ENCODE measurements at places on chromosomes 2 and 18.

- no peak for DNase-seq
Measured at GRCh38 chr18:24051031-24051947, 36.7 kb downstream of the TTC39C start.

GRCh38 chr2:38722271-38723061 lies 28.7 kb downstream of the SRSF7 start:
- DNase-seq, result peak; percentile 53

DNA sequence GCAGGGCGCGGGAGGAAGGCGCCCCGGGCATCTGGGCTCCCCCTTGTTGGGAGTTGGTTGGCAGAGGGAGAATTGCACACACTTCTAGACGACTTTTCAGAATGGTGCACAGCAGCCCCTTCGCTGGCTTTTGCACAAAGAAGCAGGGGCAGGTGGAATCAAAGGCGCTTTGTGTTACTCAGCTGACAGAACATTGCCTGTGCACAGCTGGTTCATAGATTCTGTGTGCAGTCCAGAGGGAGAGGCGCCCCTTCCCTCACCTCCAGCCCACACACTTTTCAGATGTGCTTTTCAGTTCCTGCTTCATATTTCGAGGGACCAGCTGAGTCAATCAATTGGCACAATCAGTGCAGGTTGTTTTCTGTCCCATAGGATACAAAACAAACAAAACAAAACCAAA lies 348.4 kb upstream of the RAB12 start:
- DNase-seq, result no peak

- no peak for DNase-seq
Measured at GRCh38 chr2:64008434-64009009, 10.7 kb downstream of the VPS54 start.

DNA sequence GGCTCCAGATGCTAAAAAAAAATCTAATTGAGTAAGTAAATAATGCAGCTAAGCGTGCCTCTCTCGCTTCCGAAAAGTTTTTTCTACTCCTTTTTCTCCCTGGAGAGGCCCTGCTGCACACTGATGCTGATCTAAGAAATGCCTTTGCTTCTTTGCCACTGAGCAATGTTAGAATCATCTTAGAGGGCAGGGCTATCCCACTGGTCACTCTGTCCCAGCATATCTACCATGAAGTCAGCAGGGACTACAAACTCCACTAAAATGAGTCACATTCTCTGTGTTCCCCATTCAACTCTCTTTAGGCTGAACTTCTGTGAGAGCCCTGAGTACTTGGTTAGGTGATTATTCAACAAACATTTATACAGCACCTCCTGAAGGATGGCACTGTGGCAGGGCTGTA lies 127.6 kb upstream of the LYPD1 start:
- no peak for DNase-seq

- DNase-seq, result no peak
Measured at GRCh38 chr18:10757946-10758345, 232.1 kb downstream of the NAPG start.

DNA sequence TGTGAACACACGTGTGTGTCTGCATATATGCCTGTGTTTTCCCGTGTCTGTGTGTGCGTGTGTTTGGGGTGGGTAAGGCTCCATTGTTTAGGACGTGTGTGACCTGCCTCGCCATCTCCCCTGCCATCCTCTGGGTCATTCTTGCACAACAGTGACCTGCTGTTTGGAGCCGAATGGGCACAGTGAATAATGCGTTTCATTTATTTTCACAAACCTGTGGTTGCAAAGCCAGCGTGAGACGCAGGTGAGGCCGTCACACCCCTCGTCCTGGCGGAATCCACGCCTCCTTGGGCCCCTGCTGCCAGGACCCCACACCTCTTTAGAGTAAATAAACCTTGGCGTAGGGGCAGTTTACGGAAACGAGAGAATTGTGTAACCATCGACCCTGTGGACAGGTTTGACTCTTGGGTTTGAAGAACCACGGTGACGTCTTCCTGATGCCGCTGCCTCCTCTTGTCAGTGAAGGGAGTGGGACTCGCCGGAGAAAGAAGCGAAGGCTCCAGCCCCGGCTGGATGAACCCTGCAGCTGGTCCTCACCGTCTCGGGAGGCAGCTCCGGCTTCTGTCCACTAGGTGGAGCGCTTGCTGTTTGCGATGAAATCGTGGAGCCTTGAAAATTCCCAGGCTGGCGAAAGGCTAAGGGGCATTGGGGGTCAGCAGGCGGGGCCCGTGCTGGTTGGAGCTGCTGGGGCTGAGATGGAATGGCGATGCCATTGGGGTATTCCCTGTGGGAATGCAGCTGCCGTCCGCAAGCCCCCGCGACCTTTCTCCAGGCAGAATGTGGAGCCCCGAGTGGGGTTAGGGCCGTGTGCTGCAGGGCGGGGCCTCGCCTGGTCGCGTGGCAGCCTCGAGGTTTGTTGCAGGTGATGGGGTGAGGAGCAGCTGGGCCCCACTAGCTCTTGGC lies 81.1 kb downstream of the RTP5 start:
- DNase-seq, result peak; percentile 58

DNA sequence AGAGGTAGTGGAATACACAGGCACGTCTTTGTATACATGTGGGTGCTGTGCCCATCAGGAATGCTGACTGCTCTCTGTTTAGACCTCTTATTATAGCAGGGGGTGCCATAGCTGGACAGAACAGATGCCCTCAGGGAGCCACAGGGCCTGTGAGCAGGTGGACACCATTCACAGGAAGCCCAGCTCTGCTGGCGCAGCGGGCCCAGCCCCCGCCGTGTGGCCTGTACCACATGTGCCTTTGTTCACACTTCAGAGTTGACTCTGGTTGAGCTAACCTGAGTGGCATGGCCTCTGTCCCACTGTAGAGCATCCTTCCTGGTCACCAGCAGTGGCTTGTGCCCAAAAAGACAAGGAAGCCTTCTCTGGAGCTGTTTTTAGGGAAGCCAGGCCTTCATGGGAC lies 730.9 kb upstream of the ID2 start:
- no peak for DNase-seq

GRCh38 chr2:11292464-11293255 lies 51.8 kb downstream of the ROCK2 start:
- DNase-seq, result no peak

- DNase-seq, result no peak
Measured at GRCh38 chr2:154704991-154705390, 6.5 kb downstream of the KCNJ3 start.

DNA sequence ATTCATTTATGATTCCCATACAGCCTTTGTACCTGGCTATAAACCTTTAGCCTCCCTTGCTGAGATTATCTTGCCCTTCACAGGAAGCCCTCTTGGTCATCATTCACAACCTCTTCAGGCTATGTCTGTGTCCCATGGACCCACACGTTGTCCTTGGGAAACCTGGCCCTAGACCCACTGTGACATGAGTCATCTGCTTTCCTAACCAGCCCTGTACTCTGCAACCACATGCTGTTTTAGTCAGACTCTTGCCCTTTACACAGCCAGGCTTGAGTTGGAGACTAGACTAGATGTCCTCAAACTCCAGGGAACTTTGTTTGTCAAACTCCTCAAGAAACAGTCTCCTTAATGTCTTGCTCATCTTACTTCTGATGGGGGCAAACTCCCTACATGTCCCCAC lies 229.3 kb upstream of the ZSWIM2 start:
- DNase-seq, result no peak

DNA sequence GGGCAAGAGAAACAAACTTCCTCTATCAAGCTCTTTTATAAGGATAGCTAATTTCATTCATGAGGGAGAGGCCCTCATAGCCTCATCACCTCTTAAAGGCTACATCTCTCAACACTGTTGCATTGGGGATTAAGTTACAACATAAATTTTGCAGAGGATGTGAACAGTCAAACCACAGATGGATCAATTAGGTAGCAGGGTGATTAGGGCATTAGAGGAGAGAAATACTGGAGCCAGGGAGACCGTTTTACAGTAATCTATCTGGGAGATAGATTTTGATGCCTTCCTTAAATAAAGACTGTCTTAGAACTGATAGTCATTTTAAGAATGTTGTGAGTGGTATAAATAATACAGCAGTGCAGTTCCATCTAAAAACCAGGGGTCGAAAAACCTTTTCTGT lies 258.9 kb downstream of the DCC start:
- no peak for DNase-seq

- peak; percentile 60 for DNase-seq
Measured at GRCh38 chr2:74199871-74200305, 1.5 kb downstream of the MTHFD2 start.

DNA sequence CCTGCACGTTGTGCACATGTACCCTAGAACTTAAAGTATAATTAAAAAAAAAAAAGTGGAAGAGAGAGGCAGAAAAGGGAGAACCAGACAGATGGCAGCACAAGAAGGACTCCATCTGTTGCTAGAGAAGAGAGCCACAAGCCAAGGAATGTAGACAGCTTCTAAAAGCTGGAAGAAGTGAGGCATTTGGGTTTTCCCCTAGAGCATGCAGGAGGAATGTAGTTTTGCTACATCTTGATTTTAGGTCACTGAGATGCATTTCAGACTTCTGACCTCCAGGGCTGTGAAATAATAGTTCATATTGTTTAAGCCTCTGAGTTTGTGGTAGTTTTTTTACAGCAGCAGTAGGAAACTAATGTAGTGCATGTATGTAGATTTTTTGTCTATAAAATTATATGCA lies 46.0 kb downstream of the CAVIN2 start:
- no peak for DNase-seq

- no peak for DNase-seq
Measured at GRCh38 chr2:138716183-138716582, 64.0 kb downstream of the NXPH2 start.

- DNase-seq, result no peak
Measured at GRCh38 chr2:60717691-60718090, 38.4 kb upstream of the PAPOLG start.

DNA sequence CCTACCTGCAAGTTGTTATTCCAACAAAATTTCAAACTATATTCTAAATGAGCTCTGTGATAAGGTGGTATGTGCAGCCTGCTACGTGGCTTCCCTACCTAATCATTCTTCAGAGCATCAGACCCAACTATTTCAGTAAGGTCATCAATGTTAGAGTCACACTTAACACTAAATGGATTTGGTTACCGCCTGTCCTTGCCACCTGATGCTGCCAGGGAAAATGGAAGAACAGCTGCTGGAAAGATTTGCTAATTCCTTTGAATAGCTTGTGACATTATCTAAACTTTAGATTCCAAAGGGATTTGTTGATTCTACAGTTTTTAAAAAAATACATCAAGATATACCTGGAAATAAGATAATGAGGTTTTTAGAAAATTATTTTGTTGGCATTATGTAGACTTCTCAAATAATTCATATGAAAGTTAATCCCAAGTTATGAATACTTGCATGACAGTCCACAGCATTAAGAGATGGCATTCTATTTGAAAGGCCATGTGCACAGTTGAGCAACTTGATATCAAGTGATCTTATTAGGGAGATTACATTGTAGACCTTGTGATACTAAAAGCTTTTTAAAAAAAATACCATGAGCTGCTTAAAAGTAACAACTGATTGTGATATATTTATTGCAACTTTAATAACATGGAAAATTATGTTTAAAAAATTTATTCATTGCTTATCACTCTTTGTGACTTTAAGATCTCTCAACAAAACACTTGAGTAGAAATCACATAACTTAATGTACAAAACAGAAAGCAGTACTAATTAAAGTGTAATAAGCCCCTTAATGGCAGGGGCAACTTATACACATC lies 98.3 kb upstream of the UGP2 start:
- DNase-seq, result no peak

- no peak for DNase-seq
Measured at GRCh38 chr2:217199255-217199630, 339.4 kb upstream of the TNP1 start.

DNA sequence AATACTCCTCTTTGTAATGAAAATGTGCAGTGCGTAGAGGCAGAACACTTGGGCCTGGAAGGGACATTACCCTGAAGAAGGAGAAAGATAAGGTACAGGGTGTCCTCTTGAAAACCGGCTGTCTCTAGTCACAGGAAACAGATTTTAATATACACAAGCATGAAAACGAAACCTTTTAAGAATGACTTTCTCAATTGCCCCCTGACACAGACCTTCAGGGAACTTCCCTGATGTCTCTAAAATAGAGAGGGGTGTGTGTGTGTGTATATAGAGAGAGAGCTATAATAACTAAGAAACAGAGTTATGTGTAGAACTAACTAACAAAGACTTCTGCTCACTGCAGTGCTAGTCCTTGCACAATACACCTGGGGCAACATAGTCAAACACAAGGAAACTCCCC lies 780.0 kb downstream of the CNTNAP5 start:
- DNase-seq, result no peak

DNA sequence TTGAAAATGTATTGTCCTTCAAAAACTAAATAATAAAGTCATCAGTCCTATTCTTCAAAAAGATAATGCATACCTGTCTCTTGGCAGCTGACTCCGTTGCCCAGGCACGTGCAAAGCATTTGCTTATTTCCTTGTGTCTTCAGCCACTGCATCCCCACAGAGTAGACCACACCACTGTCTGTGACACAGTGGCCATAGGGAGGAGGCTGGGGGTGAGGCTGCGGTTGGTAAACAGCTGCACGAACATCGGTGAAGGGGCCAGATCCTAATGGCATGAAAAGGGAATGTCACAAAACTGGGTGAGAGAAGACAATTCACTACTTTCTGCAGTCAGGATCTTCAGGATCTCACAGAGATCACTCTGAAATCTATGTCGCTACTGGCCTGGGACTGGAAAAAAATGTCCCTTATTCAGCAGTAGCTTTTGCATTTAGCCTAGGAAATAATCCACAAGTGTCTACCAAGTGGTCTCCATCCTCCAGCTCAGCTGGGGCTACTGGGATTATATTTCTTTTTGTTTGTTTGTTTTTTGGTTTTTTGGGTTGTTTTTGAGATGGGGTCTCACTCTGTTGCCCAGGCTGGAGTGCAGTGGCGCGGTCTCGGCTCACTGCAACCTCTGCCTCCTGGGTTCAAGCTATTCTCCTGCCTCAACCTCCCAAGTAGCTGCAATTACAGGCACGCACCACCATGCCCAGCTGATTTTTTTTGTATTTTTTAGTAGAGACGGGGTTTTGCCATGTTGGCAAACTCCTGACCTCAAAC lies 10.7 kb downstream of the FN1 start:
- no peak for DNase-seq

DNA sequence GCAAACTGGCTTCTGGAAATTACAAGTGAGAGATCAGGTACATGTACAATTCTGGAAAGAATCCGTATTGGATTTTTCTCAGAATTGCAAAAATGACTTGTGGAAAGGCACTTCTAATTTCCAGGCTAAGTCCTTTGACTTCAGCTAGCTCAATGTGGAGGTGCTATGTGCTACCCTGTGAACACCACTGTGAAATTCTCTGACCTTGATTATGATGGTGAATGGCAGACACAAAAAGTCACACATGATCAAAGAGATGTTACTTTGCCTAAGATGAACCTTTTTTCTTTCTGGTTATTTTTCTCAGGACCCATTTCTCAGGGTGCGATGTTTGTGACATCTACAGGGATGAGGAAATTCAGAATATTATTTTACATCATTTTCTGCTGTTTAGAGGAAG lies 856.6 kb upstream of the VRK2 start:
- DNase-seq, result no peak

- no peak for DNase-seq
Measured at GRCh38 chr18:76993573-76993972, 139.0 kb downstream of the MBP start.

Measured in CD4-positive, alpha-beta T cell treated with Interleukin-21 for 1 hour (primary cell).